A549 treated with dexamethasone at 1 μM for 4 hours (cell line): ENCODE measurements at places on chromosomes 7 and 10. TPM values are rescaled to one million over a fixed set of nuclear protein-coding genes. Genes with fewer than 3 reads are reported as not detected.

Gene MOGAT3
- 0.20 TPM in 1 of 5 replicates, not detected in the others for total RNA-seq

Gene ODAD2
- 0.05 to 0.07 TPM in 2 of 5 replicates, not detected in the others for total RNA-seq

Gene TAC1
- total RNA-seq = 0.11 to 0.34 TPM (median 0.11 TPM) in 3 of 5 replicates, not detected in the others

Gene ABCB1
- total RNA-seq = 0.08 to 0.46 TPM (median 0.12 TPM) in 4 of 5 replicates, not detected in the other

Gene EMX2
- not detected in 5 replicates for total RNA-seq

Gene MRPS16
- 131 to 163 TPM (median 160 TPM) in 5 replicates for total RNA-seq

Gene NUTM2E
- total RNA-seq = 0.26 to 0.48 TPM (median 0.40 TPM) in 5 replicates

Gene ABCB4
- total RNA-seq = 0.02 to 0.12 TPM (median 0.04 TPM) in 3 of 5 replicates, not detected in the others

Gene CADPS2
- total RNA-seq = 0.03 to 0.07 TPM (median 0.05 TPM) in 4 of 5 replicates, not detected in the other

Gene RTKN2
- total RNA-seq = 0.69 to 1.0 TPM (median 0.87 TPM) in 5 replicates

Gene ZNF722
- total RNA-seq = not detected in 5 replicates

Gene AGAP5
- total RNA-seq = 1.3 to 2.7 TPM (median 2.4 TPM) in 5 replicates

Gene LEP
- not detected in 5 replicates for total RNA-seq

Gene GHRHR
- 0.06 TPM in 1 of 5 replicates, not detected in the others for total RNA-seq

Gene PAPSS2
- total RNA-seq = 16.5 to 23.7 TPM (median 20.8 TPM) in 5 replicates

Gene PRPF18
- total RNA-seq = 19.5 to 24.3 TPM (median 20.6 TPM) in 5 replicates

Gene OR2A1
- not detected in 5 replicates for total RNA-seq

Gene AKAP9
- 11.8 to 16.9 TPM (median 15.3 TPM) in 5 replicates for total RNA-seq

Gene HACD1
- total RNA-seq = 40.2 to 61.8 TPM (median 52.7 TPM) in 5 replicates

Gene SLC16A9
- total RNA-seq = 0.07 to 0.16 TPM (median 0.08 TPM) in 5 replicates

Gene PIP
- 0.19 to 0.32 TPM (median 0.23 TPM) in 3 of 5 replicates, not detected in the others for total RNA-seq

Gene CFAP58
- 0.13 to 0.27 TPM (median 0.19 TPM) in 5 replicates for total RNA-seq

Gene AKR1C2
- 3,478 to 4,005 TPM (median 3,689 TPM) in 5 replicates for total RNA-seq

Gene FAM25C
- 0.57 to 4.1 TPM (median 2.0 TPM) in 4 of 5 replicates, not detected in the other for total RNA-seq

Gene NEUROG3
- not detected in 5 replicates for total RNA-seq

Gene TBC1D12
- total RNA-seq = 5.4 to 6.3 TPM (median 6.3 TPM) in 5 replicates

Gene SPAM1
- not detected in 5 replicates for total RNA-seq

Gene TFPI2
- 220 to 251 TPM (median 238 TPM) in 5 replicates for total RNA-seq

Gene TAS2R5
- total RNA-seq = 0.26 to 0.50 TPM (median 0.43 TPM) in 5 replicates

Gene TAS2R40
- total RNA-seq = not detected in 5 replicates

Gene ASAH2
- 1.7 to 3.1 TPM (median 2.8 TPM) in 5 replicates for total RNA-seq

Gene SMO
- 10.6 to 14.5 TPM (median 12.6 TPM) in 5 replicates for total RNA-seq

Gene AGR3
- not detected in 5 replicates for total RNA-seq

Gene GPRIN2
- 23.8 to 39.9 TPM (median 33.0 TPM) in 5 replicates for total RNA-seq

Gene CUX1
- total RNA-seq = 36.9 to 52.4 TPM (median 49.7 TPM) in 5 replicates

Gene PPP1R3C
- 20.7 to 25.4 TPM (median 21.2 TPM) in 5 replicates for total RNA-seq

Gene SFRP5
- 2.1 to 3.4 TPM (median 3.3 TPM) in 5 replicates for total RNA-seq

Gene TRPV5
- not detected in 5 replicates for total RNA-seq

Gene IKZF5
- total RNA-seq = 5.4 to 7.9 TPM (median 5.9 TPM) in 5 replicates

Gene SPDYE16
- 0.04 TPM in 1 of 5 replicates, not detected in the others for total RNA-seq

Gene SVOPL
- total RNA-seq = not detected in 5 replicates

Gene DDX50
- total RNA-seq = 32.3 to 40.1 TPM (median 36.4 TPM) in 5 replicates

Gene PHYHIPL
- total RNA-seq = 0.32 to 0.59 TPM (median 0.42 TPM) in 5 replicates

Gene RSPH10B
- total RNA-seq = 0.10 to 0.16 TPM (median 0.12 TPM) in 3 of 5 replicates, not detected in the others

Gene UNCX
- total RNA-seq = 0.05 to 0.07 TPM (median 0.05 TPM) in 3 of 5 replicates, not detected in the others

Gene ITIH5
- total RNA-seq = 0.04 to 0.14 TPM (median 0.08 TPM) in 5 replicates

Gene SAP25
- 0.32 to 0.66 TPM (median 0.38 TPM) in 4 of 5 replicates, not detected in the other for total RNA-seq

Gene MMRN2
- total RNA-seq = 0.66 to 1.5 TPM (median 0.81 TPM) in 5 replicates

Gene PON1
- 0.64 to 0.88 TPM (median 0.73 TPM) in 5 replicates for total RNA-seq

Gene IL6
- total RNA-seq = 0.40 to 1.6 TPM (median 0.66 TPM) in 5 replicates

Gene TAS2R41
- not detected in 5 replicates for total RNA-seq

Gene ATXN7L1
- total RNA-seq = 4.5 to 6.3 TPM (median 5.8 TPM) in 5 replicates

Gene FKBP6
- not detected in 5 replicates for total RNA-seq

Gene BMPER
- total RNA-seq = 4.2 to 6.8 TPM (median 4.6 TPM) in 5 replicates

Gene TMEM196
- not detected in 5 replicates for total RNA-seq

Gene KIF20B
- total RNA-seq = 12.0 to 18.7 TPM (median 15.6 TPM) in 5 replicates

Gene LBX1
- not detected in 5 replicates for total RNA-seq
